ENCODE measurements at places on chromosomes 16 and 17.

GRCh38 chr16:1863681-1864460 lies 8.1 kb downstream of the MEIOB start:
- no peak for ATAC-seq

- ATAC-seq: no peak
Measured at GRCh38 chr16:5323284-5324141, 225.9 kb upstream of the EEF2KMT start.

DNA sequence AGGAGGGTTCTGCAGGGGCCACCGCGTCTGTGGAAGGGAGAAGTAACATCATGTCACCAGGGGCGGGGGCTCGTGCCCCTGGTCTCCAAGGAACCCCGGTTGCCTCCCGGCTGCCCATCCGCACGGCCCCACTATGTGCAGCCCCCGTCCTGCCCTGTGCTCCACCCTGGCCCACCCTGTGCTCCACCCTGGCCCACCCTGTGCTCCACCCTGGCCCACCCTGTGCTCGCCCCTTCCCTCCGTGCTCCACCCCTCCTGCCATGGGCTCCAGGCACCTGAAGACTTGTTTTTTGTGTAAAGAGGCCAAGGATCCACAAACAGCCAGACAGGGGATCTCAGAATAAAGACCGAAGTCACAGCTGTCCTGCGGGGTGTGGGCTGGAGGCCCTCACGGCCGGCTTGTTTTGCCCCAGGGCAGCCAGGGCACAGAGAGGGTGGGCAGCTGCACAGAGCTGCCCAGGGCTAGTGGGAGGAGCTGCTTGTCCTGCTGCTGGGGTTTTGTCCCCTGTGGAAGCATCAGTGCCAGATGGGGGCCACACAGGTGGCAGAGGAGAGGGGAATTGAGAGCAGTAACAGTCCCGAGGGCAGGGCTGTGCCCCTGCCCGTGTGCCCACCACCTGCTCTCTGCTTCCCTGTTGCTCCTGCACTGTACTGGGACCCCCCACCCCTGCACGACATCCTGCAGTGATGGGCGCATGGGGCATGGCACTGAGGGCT lies 147.0 kb upstream of the CIBAR2 start:
- no peak for ATAC-seq

GRCh38 chr17:79073706-79074088 lies 927 bp upstream of the ENGASE start:
- no peak for ATAC-seq

DNA sequence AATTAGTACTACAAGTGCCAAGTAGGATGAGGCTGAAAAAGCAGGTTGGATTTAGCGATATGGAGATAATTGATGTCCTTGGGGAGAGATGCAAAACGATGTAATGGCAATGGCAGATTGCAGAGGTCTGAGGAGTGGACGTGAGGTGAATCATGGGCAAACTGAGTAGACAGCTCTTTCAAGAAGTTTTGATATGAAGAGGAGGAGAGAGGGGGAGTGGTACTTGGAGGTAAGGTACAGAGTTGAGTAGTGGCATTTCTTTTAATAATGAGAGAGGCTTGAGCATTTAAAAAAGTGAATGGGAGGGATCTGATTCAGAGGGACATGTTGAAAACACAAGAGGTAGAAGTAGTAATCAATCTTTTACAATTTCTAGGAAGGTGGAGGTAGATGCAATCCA lies 17.7 kb upstream of the VPS4A start:
- no peak for ATAC-seq

DNA sequence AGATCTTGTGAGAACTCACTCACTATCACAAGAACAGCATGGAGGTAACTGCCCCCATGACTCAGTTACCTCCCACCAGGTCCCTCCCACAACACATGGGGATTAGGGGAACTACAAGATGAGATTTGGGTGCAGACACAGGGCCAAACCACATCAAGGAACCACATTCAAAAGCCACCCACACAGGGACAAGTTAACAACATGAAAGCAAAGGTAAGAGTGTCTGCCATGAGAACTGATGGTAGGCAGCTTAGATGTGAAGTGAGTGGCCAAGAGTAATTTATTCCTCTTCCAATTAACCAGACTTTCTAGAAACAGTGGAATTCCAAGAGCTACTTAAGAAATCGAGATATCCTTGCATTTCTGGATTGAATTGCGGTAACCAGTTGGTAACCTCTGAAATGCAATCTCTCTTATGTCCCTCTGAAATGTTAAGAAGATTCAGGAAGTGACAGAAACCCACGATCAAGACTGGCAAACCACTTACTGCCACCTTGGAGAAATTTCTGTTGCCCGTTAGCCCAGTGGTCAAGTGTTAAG lies 167.4 kb upstream of the CACNG5 start:
- no peak for ATAC-seq

- no peak for ATAC-seq
Measured at GRCh38 chr17:71440513-71440912, 680.3 kb upstream of the SOX9 start.

GRCh38 chr17:58231641-58232040 lies 6.7 kb upstream of the LPO start:
- ATAC-seq: no peak

DNA sequence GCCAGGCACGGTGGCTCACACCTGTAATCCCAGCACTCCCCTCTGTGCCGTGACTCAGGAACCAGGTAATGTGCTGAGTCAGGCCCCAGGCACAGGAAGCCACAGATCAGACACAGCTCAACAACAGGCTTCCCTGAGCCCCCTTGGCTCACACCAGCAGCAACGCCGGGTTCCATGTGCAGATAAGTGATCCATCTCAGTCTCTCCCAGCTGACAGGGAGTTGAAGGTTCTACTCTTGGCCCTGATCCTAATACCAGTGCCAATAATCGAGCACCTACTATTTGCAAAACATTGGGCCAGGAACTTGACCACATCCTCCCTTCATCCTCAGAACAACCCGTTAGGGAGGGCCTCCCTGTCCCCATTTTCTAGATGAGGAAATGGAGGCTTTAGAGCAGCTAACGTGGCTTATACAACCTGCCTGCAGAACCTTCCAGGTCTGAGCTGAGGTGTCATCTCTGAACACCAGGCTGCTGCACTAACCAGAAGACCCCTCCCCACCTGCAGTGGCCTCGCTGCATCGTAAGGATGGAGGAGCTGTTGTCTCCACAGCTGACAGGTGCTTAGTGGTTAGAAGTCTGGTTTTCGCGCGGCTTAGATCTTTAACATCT lies 64.8 kb upstream of the AMZ2 start:
- peak; percentile 90 for ATAC-seq

DNA sequence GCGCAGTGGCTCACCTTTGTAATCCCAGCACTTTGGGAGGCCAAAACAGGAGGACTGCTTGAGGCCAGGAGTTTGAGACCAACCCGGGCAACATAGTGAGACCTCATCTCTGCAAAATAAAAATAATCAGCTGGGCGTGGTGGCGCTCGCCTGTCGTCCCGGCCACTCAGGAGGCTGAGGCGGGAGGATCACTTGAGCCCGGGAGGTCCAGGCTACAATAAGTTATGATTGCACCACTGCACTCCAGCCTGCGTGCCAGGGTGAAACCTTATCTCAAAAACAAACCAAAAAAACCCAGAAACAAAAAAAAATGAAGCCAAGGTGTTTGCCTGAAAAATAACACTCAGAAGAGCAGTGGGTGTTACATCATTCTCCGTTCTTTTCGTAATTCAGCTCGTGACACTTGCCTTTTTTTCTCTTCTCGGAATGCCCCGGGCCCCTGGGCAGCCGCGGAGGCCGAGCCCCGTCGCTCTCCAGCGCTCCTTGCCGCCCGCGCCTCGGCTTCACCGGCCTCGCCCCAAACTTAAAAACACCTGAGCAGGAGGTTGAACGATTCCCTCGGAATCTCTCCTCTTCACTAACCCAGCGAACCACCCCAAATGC lies 17.0 kb downstream of the PRCD start:
- ATAC-seq: peak; percentile 18

DNA sequence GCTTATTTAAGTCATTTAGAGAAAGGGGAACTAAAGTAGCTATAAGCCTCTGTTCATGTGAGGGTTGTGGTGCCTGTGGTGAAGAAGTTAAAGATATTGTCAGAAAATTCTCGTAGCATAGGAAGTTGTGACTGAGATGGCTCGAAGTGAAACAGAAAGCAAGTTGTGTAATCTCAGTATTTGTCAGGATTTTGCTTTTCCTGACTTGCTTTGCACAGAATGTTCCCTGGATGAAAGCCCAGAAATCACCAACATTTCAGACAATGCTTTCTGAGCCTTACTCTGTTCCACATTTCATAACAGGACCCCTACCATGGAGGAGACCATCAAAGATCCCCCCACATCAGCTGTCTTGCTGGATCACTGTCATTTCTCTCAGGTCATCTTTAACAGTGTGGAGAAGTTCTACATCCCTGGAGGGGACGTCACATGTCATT lies 10.6 kb downstream of the CALCOCO2 start:
- peak; percentile 57 for ATAC-seq

DNA sequence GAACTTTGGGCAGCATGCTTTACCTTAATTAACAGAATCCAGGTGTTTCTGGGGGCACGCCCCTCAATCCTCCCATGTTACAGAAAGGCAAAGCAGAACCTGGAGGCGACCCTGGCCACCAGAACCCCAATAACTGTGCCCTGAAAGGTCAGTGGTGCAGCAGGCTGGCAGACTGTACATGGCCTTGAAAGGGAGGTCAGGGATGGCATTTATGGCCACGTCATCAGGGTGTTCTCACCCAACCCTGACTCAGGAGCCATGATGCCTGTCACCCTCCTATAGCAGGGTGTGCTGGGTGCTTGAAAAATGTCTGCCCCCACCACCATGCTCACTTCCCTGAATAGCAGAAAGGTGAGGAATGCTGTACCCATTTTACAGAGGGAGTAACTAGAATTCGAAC lies 177.7 kb downstream of the TMEM132E start:
- no peak for ATAC-seq

- peak; percentile 31 for ATAC-seq
Measured at GRCh38 chr17:82217530-82218204, 5.0 kb upstream of the CCDC57 start.

DNA sequence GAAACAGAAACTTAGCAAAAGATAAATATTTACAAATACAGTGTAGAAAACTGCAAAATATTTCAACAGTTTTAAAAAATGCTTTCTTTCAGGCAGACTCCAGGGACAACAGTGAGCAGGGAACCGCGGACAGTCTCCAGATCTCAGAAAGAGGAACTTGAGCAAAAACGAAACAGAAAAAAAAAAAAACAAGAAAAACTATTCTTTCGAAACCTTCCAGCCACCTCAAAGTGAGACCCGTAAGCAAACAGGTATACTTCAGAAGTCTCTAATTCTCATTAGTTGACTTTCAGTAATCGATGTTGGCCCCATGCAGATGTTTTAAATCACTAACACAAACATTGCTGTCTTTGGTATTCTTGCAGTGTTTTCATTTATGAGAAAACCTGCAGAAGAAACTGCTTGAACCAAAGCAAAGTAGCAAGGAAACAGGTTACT lies 15.7 kb upstream of the CCL1 start:
- ATAC-seq: no peak

DNA sequence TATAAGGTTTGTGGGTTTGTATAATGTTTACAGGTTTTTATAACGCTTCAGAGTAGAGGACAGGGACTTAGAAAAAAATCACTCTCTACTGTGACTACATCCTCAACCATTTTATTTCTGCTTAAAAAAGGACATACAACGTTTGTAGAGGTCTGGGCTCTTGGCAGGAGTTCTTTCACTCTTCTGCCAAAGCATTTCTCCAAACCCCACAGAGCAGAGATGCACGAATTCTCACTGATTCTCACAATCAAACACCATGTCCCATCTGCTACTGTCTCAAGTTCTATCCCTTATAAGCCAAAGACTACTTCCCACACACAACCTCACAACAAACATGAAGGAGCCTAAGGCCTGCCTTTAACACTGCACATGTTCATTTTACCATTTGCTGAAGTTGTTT lies 7.0 kb upstream of the ANKFY1 start:
- ATAC-seq: no peak

- ATAC-seq: no peak
Measured at GRCh38 chr17:31275116-31275515, 21.9 kb downstream of the OMG start.

GRCh38 chr17:31490019-31490650 lies 98.7 kb downstream of the RAB11FIP4 start:
- no peak for ATAC-seq

DNA sequence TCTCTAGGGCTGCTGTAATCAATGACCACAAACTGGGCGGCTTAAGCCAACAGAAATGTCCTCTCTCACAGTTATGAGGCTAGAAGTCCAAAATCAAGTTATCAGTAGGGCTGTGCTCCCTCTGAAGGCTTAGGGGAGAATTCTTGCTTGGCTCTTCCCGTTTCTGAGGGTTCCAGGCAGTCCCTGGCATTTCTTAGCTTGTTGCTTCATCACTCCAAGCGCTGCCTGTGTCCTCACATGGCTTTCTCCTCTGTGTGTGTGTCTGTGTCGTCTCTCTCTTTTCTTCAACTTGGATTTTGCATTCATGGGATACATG lies 13.7 kb upstream of the CDC42EP4 start:
- ATAC-seq: no peak

DNA sequence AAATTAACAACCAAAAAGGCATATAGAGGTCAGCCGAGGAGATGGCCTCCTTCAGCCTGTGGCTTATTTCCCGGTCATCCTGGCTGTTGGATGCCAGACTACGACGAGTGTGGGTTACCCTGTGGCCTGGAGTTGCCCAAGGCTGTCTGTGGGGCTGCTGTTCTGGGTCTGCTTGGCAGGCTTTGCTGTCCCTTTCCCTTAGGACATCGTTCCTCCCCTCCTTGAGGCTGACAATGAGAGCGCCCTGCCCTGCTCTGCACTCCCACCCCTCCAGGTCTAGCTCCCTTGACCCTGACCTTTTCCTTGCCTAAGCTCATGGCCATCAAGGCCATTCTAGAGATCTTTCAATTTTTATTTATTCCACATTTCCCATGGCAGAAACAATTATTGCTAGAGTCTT lies 1.9 kb upstream of the CBFB start:
- no peak for ATAC-seq

- no peak for ATAC-seq
Measured at GRCh38 chr17:72226322-72226721, 105.5 kb downstream of the SOX9 start.

DNA sequence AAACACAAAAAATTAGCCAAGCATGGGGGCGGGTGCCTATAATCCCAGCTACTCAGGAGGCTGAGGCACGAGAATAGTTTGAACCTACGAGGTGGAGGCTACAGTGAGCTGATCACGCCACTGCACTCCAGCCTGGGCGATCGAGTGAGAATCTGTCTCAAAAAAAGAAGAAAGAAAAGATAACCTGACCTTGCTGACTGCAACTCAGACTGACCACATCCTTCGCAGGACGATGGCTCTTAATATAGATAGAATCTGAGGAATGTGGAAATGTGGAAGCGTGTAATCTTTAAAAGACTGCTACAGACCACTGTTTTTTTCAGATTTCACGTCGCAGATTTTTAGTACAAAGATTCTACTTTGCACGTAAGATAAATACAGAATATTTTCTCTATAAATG lies 37.8 kb downstream of the KLHDC4 start:
- ATAC-seq: no peak

GRCh38 chr17:68379177-68379510 lies 78.2 kb downstream of the WIPI1 start:
- ATAC-seq: no peak

Data from esophagus mucosa (tissue), 1 donor.